ENCODE measurements at places on chromosomes 2 and 18.
A peak's percentile ranks its signal among the peaks of the same experiment; 100 is the strongest.

DNA sequence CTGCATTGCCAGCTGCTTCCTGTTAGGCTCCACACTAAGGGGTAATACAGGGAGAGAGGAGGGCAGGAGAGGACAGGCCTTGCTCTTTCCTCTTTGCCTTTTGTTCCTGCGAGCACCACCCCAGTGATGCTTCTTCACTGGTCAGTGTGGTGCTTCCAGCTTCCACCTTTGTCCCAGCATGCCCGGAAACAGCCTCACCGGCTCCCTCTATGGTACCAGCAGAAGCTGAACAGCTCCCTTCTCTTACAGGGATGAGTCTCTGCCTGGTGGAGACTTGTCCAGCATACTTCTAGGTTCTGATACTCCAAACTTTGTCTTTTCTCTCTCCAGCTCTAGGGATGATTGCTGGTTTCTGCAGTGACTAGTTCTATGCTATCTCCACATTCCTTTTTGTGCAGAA, 413.3 kb downstream of the TSN start:
- no peak for DNase-seq

GRCh38 chr18:39057423-39058064, 1491.9 kb upstream of the CELF4 start:
- DNase-seq = peak; percentile 31

GRCh38 chr2:70029814-70030409, 57.4 kb upstream of the PCBP1 start:
- peak; percentile 75 for DNase-seq

DNA sequence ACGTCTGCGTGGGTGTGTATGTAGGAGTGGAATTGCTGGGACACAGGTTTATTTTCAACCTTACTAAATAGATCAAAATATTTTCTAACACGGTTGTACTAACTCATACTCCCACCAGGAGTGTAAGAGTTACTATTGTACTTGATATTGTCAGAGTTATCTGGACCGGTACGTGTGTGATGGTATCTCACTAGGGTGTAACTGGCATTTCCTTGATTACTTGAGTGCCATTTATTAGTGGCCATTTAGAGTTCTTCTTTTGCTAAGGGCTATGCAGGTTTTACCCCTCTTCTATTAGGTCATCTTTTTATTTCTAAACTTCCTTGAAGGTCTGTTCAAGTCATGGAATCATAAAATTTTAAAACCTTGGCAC, 33.5 kb downstream of the CENPO start:
- no peak for DNase-seq

DNA sequence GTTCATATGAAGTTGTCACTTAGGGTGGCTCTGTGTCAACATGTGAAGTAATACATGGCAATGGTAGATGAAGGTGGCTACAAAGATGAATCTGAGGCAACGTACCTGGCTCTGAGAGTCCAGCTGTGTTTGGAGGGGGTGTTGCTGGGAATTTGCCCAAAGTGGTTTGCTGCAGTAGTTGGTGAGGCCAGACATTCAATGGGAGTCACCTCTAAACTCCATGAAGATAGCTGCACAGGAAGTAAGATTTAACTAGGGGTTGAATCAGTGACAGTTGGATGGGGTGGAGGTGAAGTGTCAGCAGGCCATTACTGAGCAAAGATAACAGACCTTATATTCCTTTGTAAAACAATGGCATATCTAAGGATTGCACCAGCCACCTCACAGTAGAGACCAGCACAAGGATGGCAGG, 71.8 kb downstream of the NUP35 start:
- no peak for DNase-seq

- DNase-seq = no peak
Measured at GRCh38 chr2:159002462-159003111, 34.1 kb downstream of the TANC1 start.

GRCh38 chr18:12645254-12645653, 12.7 kb downstream of the SPIRE1 start:
- DNase-seq = no peak

DNA sequence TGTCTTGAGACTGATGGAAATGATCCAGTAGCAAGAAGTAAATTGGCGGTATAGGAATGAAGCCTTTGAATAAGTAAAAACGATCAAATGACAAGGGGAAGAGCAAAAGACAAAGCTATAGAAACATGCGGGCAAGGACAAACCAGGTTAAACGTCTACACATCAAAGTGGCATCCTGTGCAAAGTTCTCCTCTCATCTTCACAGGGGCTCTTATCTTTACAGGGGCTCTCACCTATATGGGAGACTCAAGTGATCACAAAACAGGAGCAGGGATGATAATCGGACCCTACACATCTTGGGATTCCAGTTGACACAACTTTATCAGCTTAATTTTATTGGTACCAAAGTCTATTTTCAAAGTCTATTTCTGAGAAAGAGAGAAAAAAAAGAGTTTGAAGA, 1778.9 kb upstream of the CELF4 start:
- no peak for DNase-seq

GRCh38 chr2:218631837-218632236, 24.1 kb downstream of the PLCD4 start:
- DNase-seq = peak; percentile 48

DNA sequence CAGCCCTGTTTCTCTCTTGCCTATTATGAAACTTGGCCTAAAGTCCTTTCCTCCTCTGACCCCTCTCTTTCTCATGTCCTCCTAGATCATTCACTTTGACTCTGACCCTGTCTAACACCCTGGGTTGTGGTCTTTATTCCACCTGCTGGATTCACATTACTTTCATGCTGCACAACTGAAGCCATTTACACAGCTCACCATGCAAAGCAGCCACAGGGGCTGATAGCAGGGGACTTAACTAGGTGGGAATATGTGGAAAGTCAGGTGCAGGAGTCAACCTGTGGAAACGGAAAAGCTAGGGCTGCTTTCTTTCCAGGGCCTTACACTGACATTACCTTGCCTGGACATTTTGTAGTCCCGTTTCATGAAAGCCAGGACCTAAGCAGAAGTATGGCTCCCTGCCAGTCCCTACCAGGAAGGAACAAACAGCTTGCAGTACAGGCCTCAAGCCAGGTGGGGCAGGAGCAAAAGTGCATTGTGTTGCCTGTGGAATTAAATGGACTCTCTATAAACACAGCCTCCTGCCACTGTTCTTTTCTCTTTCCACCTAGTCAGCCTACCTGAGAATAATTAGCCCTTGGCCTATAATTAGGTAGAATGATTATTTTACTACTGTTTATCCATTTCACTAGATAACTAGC, 11.8 kb downstream of the MAPRE3 start:
- DNase-seq = no peak

DNA sequence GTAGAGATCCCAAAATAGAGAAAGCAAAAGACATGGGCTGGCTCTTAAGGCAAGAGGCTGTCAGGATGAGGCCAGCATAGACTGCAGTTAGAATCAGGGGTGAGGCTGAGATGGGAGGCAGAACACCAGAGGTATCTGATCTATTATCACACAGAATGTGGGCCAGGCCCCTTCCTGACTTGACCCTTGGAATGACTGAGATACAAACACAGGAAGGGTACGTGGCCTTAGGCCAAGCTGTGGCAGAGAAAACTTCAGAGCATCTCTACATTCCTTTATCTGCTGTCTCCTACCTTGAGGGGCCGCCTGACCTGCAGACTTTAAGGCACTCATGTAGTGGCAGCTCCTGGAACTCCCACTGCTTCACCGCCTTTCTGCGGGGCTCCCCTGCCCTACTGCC, 28.4 kb downstream of the TMEM17 start:
- DNase-seq = no peak

GRCh38 chr2:86000938-86001312, 104.8 kb downstream of the POLR1A start:
- no peak for DNase-seq

Measured in fibroblast of skin of right quadriceps (primary cell).